Activated CD8-positive, alpha-beta T cell treated with anti-CD3 and anti-CD28 coated beads for 36 hours (primary cell): ENCODE measurements at places on chromosomes 5 and 9. TPM values are rescaled to one million over a fixed set of nuclear protein-coding genes. Genes with fewer than 3 reads are reported as not detected.

The BHMT2 gene
- total RNA-seq = not detected

The SPATA31C1 gene
- total RNA-seq = not detected

The C9orf50 gene
- total RNA-seq = not detected

GRCh38 chr5:142221091-142221860 is 103.5 kb downstream of the SPRY4 start:
- peaks cover 32% of the 10 kb centered on the region for H3K4me1 ChIP-seq
- H3K36me3 ChIP-seq = no peaks in the 10 kb centered on the region
- no peak overlapping the region for H3K4me3 ChIP-seq
- no peak overlapping the region for H3K27ac ChIP-seq
- DNase-seq = no peak

GRCh38 chr9:70007831-70008230 is 35.8 kb upstream of the MAMDC2 start:
- no peaks in the 10 kb centered on the region for H3K4me1 ChIP-seq
- no peaks in the 10 kb centered on the region for H3K36me3 ChIP-seq
- H3K27me3 ChIP-seq = peaks cover 13% of the 10 kb centered on the region
- H3K27ac ChIP-seq = no peak overlapping the region

DNA sequence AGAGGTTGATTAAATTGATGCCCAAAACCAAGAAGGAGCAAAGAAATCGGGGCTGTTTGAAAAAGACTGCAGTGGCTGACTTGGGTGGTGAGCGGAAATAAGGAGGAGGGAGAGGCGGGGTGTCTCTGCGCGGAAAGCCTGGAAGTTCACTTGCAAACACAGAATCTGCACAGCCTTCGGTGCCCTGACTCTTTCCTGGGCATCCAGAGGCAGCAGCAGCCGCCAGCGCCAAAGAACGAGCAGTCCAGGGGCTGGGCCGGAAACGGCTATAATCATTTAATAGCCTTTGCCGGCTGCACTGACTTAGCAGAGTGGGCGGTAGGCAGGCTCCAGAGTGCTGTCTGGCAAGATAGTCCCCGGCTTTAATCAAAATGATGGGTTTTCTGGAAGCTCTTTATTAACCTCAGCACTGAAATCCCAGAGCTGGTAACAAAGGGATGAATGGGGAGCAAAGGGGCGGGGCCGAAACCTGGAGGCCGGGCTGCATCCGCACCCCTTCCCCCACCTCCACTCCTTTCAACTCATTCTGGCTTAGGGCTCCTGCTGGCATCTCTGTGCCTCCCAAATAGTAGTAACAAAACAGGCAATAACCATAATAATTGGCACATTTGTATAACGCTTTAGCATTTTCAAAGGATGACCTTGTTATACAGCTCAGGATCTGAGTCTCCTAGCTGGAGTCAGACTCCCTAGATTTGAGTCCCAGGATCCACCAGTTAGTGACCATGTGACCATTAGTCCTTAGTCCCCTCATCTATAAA is 35.7 kb downstream of the PCDHAC2 start:
- no peak for DNase-seq
- H3K4me1 ChIP-seq = peaks cover 6% of the 10 kb centered on the region
- H3K4me3 ChIP-seq = no peak overlapping the region
- H3K27me3 ChIP-seq = peaks cover 27% of the 10 kb centered on the region
- no peak overlapping the region for H3K27ac ChIP-seq

DNA sequence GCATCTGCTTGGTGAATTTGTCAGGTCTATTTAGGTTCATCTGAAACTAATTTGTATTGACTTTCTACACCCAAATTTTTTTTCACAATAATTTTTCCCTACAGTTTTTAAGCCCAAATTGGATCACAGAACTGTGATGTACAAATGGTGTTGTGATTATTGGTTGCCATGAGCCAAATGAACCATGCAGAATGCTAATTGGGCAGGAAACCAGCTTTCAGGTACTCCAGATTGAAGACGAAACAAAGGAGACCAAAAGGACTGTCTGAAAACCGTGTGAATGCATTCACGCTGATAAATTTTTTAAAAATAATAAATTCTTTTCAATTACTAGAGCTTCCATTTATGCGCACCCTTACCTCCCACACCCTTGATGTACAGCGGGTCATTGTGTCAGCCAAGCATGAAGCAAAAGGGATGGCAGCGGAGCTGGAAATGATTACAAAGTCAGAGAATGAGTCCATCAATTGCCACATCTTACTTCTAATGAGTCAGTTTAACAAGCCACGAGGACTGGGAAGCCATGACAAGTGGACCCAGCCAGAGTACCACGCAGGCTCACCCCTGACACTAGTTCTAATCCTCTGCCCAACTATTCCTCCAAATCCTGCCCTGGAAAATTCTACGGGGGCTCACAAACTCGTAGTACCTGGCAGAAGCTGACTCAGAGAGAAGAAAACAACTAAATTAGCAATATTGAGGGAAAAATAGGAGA is 66.5 kb downstream of the SEMA6A start:
- no peak overlapping the region for H3K27ac ChIP-seq
- H3K4me1 ChIP-seq = no peaks in the 10 kb centered on the region
- H3K4me3 ChIP-seq = no peak overlapping the region
- no peak for DNase-seq
- no peaks in the 10 kb centered on the region for H3K36me3 ChIP-seq
